ENCODE measurements at places on chromosomes 2 and 18. TPM values are rescaled to one million over a fixed set of nuclear protein-coding genes. Genes with fewer than 3 reads are reported as not detected.

Gene LYG1
- not detected for total RNA-seq

Gene ADGRF3
- under 0.01 TPM for total RNA-seq

- H3K36me3 ChIP-seq, result no peaks in the 10 kb centered on the region
- H3K4me1 ChIP-seq, result peaks cover 22% of the 10 kb centered on the region
- H3K27me3 ChIP-seq, result no peaks in the 10 kb centered on the region
- H3K27ac ChIP-seq, result no peak overlapping the region
- DNase-seq, result no peak
Observed at GRCh38 chr18:69789794-69790193, 157.9 kb downstream of the CD226 start.

DNA sequence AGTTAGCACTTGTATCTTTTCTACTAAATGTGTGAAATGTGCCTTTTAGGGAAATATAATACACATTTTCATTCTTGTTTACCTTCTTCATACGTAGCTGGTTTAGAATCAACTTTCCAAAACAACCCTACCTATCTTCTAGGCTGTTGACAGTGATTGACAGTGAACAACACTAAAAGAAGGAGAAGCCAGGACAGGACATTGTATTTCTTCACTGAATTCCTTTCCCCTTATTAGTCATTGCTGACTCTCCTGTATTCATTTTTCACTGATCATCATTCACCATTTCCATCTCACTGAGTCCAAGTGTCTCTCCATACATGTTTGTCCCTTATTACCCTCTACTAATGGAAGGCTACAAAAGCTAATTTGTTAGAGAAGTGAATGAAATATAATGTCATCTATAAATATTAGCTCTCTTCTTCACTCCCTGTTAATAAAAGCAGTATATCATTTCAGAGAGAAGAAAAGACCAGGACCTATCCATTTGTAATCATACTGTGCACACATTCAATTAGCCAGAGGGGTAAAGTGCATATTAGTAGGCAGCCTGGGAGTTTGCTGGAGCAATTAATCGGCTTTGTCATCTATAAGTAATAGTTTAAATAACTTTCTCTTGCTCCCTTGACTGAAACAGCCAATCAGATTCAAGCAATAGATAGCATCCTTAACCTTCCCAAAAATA, 192.5 kb upstream of the FOSL2 start:
- H3K4me3 ChIP-seq, result no peak overlapping the region
- DNase-seq, result peak; percentile 30
- no peaks in the 10 kb centered on the region for H3K27me3 ChIP-seq
- no peak overlapping the region for H3K27ac ChIP-seq

Gene CERKL
- total RNA-seq, result not detected

GRCh38 chr2:63788071-63788470, 53.6 kb upstream of the UGP2 start:
- H3K36me3 ChIP-seq, result no peaks in the 10 kb centered on the region
- H3K27ac ChIP-seq, result no peak overlapping the region
- no peaks in the 10 kb centered on the region for H3K27me3 ChIP-seq
- peaks cover 46% of the 10 kb centered on the region for H3K4me1 ChIP-seq
- peak; percentile 82 for DNase-seq
- no peak overlapping the region for H3K4me3 ChIP-seq

DNA sequence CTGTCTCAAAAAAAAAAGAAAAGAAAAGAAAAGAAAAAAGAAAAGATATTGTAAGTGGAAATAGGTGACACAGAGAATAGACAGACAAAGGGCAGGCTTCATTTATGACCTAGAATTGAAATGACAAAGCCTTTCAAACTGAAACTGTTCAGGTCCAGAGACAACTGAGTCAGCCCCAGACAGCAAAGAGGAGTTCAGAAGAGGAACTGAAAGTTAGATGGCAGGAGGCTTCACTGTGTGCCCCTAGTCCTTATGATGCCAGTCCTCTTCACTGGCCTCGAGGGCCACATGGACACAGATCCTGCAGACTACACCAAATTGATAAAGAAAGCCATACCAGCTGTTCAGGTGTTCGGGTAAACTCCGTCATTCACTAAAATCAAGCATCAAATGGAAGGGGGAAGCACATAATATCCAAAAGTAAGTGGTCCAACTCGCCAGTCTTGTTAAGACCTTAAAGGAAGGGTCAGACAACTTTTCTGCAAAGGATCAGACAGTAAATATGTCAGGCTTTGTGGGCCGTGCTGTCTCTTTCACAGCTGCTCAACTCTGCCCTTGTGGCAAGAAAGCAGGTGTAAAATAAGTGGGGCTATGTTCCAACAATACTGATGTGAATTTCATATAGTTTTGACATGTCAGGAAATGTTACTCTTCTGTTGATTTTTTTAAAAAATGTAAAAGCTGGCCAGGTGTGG, 231.9 kb upstream of the MGAT5 start:
- DNase-seq, result no peak
- H3K4me3 ChIP-seq, result no peak overlapping the region
- H3K36me3 ChIP-seq, result no peaks in the 10 kb centered on the region
- 0 out of 2 replicates have a peak, but pooled peaks cover 7% of the 10 kb centered on the region for H3K27me3 ChIP-seq

Gene CD8B
- not detected for total RNA-seq

Gene CNTNAP5
- not detected for total RNA-seq

Gene ALK
- total RNA-seq, result not detected

DNA sequence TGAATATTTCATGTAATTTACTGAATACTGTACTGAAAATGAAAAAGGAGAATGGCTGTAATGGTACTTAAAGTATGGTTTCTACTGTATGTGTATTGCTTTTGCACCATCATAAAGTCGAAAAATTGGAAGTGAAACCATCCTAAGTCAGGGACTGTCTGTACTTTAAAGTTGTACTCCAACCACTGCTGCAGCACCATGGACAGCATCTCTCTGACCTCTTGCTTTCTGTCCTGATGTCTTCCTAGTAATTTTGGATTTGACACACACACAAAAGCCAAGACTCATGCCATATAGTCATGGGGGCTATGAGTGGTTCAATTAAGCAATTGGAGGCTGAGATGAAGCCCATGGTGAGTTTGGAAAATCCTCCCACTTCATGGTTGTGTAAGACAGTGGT, 256.3 kb upstream of the PKDCC start:
- H3K4me3 ChIP-seq, result no peak overlapping the region
- H3K27me3 ChIP-seq, result no peaks in the 10 kb centered on the region
- H3K27ac ChIP-seq, result no peak overlapping the region
- H3K4me1 ChIP-seq, result no peaks in the 10 kb centered on the region

Gene TDRD15
- total RNA-seq, result not detected

Gene RAB11FIP5
- total RNA-seq, result 76.6 TPM

Gene POTEI
- total RNA-seq, result not detected

Gene DSG1
- not detected for total RNA-seq

- peak overlapping the region; percentile 43 for H3K27ac ChIP-seq
- H3K27me3 ChIP-seq, result no peaks in the 10 kb centered on the region
- peaks cover 4% of the 10 kb centered on the region for H3K36me3 ChIP-seq
- H3K4me3 ChIP-seq, result peak overlapping the region; percentile 89
- no peak for DNase-seq
Observed at GRCh38 chr2:174248998-174249592, 763 bp upstream of the OLA1 start.

- no peaks in the 10 kb centered on the region for H3K27me3 ChIP-seq
- peaks cover 48% of the 10 kb centered on the region for H3K4me1 ChIP-seq
- peak overlapping the region; percentile 66 for H3K27ac ChIP-seq
- peak; percentile 96 for DNase-seq
- H3K36me3 ChIP-seq, result 0 out of 2 replicates have a peak, but pooled peaks cover 3% of the 10 kb centered on the region
Observed at GRCh38 chr2:84963692-84964405, 7.1 kb upstream of the KCMF1 start.

Gene HOXD1
- total RNA-seq, result 0.13 TPM

- no peaks in the 10 kb centered on the region for H3K27me3 ChIP-seq
- no peak overlapping the region for H3K27ac ChIP-seq
- DNase-seq, result no peak
Observed at GRCh38 chr2:128160616-128161275, 69.7 kb downstream of the UGGT1 start.

DNA sequence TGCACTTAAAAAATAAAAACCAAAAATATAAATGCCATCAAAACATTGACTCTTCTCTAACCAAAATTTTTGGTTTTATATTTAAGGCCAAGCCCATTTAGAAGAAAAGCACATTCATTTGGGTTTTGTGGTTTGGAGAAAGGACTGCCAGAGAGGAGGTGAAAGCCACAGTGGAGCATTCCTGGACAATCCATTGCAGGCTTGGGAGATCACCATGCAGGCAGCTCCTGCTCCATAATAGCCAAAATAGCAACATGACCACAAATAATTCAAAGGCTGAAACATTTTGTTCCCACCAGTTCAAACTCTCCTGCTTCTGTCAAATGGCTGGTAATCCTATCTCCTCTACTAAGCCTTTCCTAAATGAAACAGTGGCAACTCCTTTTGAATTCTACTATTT, 73.5 kb downstream of the GALNT3 start:
- 0 out of 2 replicates have a peak overlapping the region, but pooled peaks have one; percentile 12 for H3K4me3 ChIP-seq
- peaks cover 32% of the 10 kb centered on the region for H3K4me1 ChIP-seq
- H3K27me3 ChIP-seq, result no peaks in the 10 kb centered on the region
- no peaks in the 10 kb centered on the region for H3K36me3 ChIP-seq
- DNase-seq, result peak; percentile 79

Gene ZBTB14
- 9.5 TPM for total RNA-seq

- no peak overlapping the region for H3K4me3 ChIP-seq
- H3K27ac ChIP-seq, result peak overlapping the region; percentile 22
- DNase-seq, result peak; percentile 67
- peaks cover 16% of the 10 kb centered on the region for H3K36me3 ChIP-seq
- H3K4me1 ChIP-seq, result no peaks in the 10 kb centered on the region
Observed at GRCh38 chr2:127305990-127306585, 12.1 kb upstream of the ERCC3 start.

GRCh38 chr2:194363878-194364277, 1293.1 kb upstream of the SLC39A10 start:
- no peak overlapping the region for H3K27ac ChIP-seq
- H3K27me3 ChIP-seq, result no peaks in the 10 kb centered on the region
- H3K4me3 ChIP-seq, result no peak overlapping the region
- no peaks in the 10 kb centered on the region for H3K36me3 ChIP-seq
- DNase-seq, result no peak
- no peaks in the 10 kb centered on the region for H3K4me1 ChIP-seq
